ENCODE measurements at places on chromosomes 7 and 10.

GRCh38 chr7:21960922-21961321 is 15.2 kb upstream of the CDCA7L start:
- no peak for DNase-seq

- DNase-seq, result peak; percentile 64
Measured at GRCh38 chr7:129367700-129368388, 66.4 kb upstream of the STRIP2 start.

GRCh38 chr10:113770346-113770745 is 18.9 kb downstream of the PLEKHS1 start:
- no peak for DNase-seq

DNA sequence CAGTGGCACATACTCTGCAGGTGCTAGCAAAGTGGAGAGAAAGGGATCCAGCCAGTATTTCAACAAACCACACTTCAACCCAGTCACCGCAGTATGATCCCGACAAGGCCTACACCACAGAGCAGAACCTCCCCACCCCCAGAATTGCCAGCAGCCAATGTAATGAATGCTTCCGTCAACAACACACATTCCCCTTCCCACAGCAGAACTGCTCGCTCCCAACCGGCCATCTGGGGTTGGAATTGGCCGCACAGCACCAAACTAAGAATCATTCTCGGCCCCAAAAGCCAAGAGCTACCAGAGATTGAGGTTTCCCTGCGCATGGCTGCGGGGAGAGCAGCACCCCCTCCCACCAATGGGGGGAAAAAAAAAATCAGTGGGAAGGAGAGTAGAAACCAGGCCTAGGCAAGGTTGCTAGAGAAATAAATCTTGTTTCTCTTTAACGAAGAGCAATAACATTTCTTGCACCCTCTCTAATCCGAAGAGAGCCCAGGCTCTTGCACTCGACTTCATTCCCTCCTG is 1.1 kb downstream of the WASL start:
- peak; percentile 8 for DNase-seq

GRCh38 chr10:102802920-102803534 is 34.2 kb downstream of the CYP17A1 start:
- DNase-seq, result no peak

DNA sequence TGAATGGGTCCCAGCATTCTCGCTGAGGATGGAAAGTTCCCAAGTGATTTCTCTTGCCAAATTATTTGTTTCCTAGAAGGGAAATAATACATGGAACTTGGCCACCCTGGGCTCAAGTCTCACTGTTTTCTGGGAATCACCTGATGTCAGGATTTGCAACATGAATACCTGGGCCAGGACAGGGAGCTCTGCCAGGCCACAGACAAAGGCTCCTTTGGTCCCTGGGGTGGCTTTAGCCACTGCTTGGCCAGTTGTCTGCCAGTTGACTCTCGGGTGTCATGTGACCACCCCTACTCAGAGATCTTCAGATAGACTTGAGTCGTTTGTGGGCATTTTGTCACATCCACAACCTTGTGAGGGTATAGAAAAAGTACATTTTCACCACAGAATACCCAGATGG is 258.0 kb upstream of the HABP2 start:
- no peak for DNase-seq

GRCh38 chr10:21989453-21990154 is 13.9 kb downstream of the DNAJC1 start:
- no peak for DNase-seq

DNA sequence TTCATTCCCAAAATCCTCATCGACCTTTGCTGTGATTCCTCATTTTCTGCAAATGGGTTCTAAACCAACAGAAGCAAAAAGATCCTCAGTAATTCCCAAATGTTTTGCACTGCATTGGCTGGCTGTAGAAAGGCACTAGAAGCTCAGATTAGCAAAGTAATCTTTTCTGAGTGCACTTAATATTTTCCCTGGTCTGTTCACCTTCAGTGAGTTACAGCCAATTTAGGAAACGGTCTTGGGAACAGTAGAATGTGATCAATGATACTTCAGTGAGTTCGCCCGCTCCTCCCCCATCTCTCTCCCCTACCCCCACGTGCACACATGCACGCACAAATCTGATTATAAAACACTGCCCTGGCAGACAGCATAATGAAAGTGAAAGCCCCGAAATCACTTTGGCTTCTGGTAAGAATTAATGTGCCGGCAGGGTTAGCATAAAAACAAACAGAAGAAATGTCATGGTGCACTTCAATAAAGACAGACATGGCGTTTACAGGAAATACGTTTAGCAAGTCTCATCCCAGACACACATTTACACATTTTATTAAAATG is 201.3 kb upstream of the CDCA7L start:
- no peak for DNase-seq

DNA sequence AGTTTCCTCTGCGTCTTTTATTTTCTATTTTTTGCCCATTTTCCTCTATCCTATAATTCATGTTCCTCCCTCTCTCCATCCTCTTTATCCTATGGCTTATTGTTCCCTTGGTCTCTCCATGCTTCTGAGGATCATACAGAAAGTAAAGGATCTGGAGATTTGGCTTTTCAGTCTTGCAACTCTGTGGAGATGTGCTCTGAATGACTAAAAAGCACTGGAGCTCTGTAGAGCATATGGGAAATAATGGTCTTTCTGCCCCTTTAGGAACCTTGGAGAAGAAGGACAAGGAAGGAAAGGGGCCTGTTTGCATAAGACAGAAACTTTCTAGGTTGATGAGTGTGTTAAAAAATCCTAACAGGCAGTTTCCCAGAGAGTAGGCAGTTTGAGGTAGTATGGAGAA is 120.1 kb downstream of the PHTF2 start:
- no peak for DNase-seq

- DNase-seq, result no peak
Measured at GRCh38 chr10:88682491-88682890, 18.2 kb downstream of the LIPF start.

GRCh38 chr10:97128039-97128492 is 57.7 kb downstream of the SLIT1 start:
- DNase-seq, result no peak

DNA sequence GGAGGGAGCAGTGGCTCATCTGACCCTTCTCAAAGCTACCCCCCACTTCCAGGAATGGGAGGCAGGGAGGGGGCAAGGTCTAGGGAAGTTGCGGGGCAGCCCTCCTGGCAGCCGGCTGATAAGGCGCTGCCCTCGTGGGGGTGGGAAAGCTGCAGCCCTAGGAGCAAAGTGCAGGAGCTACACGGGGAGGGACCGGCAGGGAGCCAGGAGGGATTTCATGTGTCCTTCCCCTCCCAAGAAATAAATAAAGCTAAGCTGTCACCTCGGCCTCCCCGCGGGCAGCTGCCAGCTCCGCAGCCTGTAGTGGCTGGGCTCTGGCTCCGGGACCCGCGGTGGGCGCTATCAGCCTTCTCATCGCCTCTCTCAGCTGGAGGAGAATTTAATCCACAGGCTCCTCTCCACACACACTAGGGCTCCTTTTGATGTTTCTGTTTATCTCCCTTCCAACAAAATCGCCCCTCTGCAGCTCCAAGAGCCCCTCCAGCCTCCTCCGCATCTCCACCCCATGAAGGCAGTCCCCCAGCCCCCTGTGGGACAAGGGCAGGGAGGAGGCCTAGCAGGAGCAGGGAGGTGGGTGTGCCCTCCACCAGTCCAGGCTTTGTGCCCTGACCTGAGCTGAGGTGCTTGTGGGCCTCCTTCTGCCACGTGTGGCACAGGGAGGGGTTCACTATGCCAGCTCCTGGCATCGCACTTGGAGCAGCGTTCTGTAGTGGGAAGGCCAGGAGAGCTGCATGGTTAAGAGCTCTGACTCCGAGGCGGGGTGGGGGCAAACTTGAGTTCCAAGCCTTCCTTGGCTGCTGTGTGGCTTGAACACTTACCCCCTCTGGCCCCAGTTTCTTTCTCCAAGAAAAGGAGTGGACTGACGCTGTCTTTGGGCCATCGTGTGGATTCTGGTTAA is 80.5 kb downstream of the C10orf105 start:
- no peak for DNase-seq

DNA sequence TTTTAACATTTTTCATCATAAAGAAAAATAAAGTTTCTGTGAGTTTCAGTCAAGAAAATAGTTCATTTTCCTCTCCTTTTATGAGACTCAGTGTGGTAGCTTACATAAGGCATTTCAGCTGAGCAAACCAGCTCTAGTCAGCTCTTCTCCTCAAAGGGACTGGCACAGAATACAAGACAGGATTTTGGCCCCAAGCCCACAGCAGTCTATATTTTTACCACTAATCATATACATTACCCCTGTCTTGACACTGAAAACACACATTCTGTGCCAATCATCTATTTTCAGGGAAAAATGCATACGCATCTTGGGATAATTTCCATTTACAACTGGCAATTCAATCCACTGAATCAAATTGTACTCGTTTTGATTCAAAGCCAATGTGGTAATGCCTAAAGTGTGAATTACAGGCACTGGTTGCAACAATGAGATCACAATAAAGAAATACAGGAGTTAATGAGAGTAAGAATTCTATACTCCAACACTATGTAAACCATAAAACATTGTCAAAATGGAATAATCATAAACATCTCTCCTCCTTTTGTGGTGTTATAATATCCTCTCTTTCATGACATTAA is 186.4 kb downstream of the CACNA2D1 start:
- DNase-seq, result no peak

DNA sequence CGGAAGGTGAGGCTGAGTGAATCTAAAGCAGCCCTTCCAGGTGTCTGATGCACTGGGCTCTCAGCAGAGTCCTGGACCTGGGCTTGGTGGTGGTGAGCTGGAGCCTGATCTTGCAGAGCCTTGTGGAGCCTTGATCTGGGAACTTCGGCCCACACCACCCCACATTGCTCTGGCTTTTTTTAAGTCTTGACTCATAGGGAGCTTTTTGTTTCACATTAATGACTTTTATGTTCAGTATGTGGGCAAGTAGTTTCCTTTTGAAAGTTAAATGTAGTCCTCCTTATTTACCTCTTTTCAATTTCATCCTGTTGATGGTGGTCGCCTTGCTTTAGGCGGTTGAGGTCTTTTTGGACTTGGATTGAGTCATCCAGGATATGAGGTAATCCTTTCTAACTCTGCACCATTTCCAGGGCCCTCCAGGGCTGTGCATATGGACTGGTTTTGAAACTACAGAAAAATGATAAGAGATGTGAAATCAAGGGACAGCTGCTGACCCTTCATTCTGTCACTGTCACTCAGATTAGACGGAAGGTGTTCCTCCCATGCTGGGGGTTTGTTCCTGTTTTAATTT is 2.9 kb upstream of the NRAP start:
- DNase-seq, result no peak

DNA sequence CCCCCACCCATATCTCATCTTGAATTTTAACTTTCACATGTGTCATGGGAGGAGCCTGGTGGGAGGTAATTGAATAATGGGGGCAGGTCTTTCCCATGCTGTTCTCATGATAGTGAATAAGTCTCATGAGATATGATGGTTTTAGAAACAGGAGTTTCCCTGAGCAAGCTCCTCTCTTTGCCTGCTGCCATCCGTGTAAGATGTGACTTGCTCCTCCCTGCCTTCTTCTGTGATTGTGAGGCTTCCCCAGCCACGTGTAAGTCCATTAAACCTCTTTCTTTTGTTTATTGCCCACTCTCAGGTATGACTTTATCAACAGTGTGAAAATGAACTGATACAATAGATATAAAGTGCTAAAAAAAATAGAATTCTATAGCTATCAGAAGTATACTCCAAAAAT is 168.8 kb downstream of the CXCL12 start:
- no peak for DNase-seq

- peak; percentile 51 for DNase-seq
Measured at GRCh38 chr7:1961701-1962276, 271.0 kb downstream of the MAD1L1 start.

GRCh38 chr10:1754506-1755153 is 17.3 kb upstream of the ADARB2 start:
- DNase-seq, result no peak

GRCh38 chr7:38306171-38306570 is 32.7 kb upstream of the TARP start:
- no peak for DNase-seq

- no peak for DNase-seq
Measured at GRCh38 chr10:3452683-3453361, 280.2 kb upstream of the PITRM1 start.

DNA sequence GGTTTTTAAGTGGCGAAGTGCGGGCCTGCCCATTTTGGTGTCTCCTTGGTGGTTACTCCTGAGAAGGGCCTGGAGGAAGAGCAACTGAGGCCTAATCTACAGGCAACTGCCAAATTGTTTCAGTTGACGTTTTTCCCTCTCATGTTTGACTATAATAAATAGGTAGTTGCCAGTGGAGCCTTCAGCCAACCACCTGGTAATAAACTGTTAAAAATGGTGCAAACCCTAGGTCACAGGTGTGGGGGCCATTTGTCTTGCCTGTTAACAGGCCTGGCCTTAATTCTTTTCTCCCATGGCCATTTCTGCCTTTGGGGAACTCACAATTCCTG is 3.7 kb downstream of the IKZF1 start:
- no peak for DNase-seq

DNA sequence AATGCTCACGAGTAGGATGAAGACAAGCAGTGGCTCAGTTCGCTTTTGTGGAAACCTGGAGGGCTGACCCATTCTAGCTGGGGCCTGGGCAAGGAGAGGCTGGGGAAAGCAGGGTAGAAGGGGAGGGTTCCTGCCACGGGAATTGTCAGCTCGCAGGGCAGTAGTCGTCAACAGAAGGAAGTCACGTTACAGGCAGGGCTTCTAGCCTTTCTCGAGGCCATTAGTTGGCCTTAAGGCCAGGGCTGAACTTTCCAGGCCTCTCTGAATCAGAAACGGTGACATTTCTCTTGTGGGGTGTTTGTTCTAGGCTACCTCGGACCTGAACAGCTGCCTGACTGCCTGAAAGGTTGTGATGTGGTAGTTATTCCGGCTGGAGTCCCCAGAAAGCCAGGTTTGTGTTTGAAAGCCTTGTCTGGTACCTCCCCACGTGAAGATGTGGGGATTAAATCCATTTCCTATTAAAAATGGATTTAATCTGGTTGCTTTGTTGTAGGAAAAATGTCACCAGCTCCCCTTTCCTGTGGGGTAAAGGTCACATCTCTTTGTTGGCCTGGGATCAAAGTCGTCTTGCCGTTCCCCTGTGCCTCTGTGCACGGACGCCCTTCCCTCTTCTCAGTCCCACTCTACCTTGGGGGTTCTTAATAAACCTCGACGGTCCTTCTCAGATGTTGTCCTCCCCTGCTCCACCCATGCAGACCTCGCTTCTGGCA is 9.4 kb downstream of the MDH2 start:
- DNase-seq, result no peak

- no peak for DNase-seq
Measured at GRCh38 chr10:129958629-129959543, 5.2 kb downstream of the EBF3 start.

GRCh38 chr10:128518000-128518399 is 391.8 kb upstream of the MKI67 start:
- DNase-seq, result no peak

- DNase-seq, result no peak
Measured at GRCh38 chr7:133975130-133975529, 152.0 kb upstream of the LRGUK start.

DNA sequence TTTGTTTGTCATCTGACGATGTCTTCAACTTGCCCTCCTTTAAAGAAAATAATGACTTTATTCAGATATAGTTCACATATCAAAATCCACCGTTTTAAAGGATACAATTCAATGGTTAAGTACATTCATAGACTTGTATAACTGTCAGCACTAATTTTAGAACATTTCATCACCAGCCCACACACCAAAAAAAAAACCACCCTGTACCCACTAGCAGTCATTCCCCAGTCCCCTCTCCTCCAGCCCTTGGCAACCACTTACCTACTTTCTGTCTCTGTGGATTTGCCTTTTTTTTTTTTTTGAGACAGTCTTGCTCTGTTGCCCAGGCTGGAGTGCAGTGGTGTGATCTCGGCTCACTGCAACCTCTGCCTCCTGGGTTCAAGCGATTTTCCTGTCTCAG is 5.3 kb upstream of the HILPDA start:
- no peak for DNase-seq
